BJ (cell line): ENCODE measurements at places on chromosomes 7 and 10. TPM values are rescaled to one million over a fixed set of nuclear protein-coding genes. Genes with fewer than 3 reads are reported as not detected.

GRCh38 chr7:27192546-27193334 lies 7.2 kb downstream of the HOXA13 start:
- DNase-seq = no peak

GRCh38 chr10:49781247-49781646 lies 19.1 kb upstream of the OGDHL start:
- no peak for DNase-seq

- DNase-seq = no peak
These were observed 545.1 kb downstream of the SH2D4B start for GRCh38 chr10:81082621-81083376.

- no peak for DNase-seq
These were observed 151.0 kb upstream of the FRMD4A start for GRCh38 chr10:14481752-14482151.

DNA sequence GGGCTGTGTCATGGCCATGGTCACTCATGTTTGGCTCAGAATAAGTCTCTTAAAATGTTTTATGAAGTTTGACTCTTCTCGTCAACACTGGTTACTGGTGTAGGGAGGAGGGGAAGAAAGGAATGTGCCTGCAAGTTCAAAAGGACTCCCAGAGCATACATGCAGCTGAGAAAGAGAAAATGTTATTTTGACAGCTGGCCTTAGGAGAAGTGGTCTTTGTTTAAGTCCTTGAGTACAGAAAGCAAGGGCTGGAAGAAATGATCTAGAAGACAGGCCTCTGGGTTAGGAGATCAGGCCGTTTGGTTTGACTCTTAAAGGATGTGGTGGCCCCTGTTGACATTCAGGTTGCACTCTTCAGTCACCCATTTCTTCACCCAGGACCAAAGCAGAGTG lies 245.5 kb downstream of the REEP3 start:
- DNase-seq = no peak

- DNase-seq = no peak
These were observed 56.2 kb upstream of the TM9SF3 start for GRCh38 chr10:96642973-96643372.

- DNase-seq = no peak
These were observed 8.0 kb downstream of the VSTM4 start for GRCh38 chr10:49107111-49107886.

DNA sequence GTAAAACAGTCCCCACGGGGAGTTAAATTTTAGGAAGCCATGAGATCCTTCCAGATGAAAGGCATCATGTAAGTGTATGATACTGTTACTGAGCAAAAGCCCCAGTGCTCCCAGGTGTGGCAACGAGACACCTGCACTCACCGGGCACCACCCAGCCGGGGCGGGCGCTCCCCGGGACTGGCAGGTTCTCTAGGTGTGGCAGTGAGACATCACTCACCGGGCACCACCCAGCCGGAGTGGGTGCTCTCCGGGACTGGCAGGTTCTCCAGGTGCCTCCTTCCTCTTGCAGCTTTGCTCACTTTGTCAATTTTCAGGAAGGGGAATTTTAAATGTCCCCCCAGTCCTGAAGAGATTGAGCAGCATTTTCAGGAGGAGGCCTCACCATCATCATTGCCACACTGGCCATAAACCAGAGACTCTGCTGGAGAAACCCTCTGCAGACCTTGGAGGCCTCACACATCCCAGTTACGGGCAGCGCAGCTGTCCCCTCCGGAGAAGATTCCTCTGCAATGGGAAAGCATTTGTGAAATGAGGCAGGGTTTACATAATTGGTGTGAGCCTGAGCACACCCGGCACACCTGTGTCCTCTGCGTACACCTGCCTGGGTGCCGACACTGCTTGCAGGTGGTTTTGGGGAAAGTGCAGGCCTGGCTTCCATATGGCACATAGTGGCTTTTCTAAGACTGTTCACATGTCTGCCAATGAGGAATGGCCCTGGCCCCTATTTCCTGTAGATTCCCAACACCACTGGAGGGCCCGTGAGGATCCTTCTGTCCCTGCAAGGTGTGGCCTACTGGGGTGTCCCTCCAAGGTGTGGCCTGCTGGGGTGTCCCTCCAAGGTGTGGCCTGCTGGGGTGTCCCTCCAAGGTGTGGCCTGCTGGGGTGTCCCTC lies 191.4 kb downstream of the EBF3 start:
- DNase-seq = no peak

The RPEL1 gene
- polyA plus RNA-seq = 0.04 TPM in 1 of 2 replicates, not detected in the other

The IMPDH1 gene
- 65.7 and 84.5 TPM in 2 replicates for polyA plus RNA-seq

The ZKSCAN1 gene
- polyA plus RNA-seq = 24.5 and 25.8 TPM in 2 replicates
